ENCODE measurements at places on chromosomes 2 and 18.
A peak's percentile ranks its signal among the peaks of the same experiment; 100 is the strongest.

GRCh38 chr2:98697651-98698337, 33.1 kb downstream of the MGAT4A start:
- DNase-seq = no peak

DNA sequence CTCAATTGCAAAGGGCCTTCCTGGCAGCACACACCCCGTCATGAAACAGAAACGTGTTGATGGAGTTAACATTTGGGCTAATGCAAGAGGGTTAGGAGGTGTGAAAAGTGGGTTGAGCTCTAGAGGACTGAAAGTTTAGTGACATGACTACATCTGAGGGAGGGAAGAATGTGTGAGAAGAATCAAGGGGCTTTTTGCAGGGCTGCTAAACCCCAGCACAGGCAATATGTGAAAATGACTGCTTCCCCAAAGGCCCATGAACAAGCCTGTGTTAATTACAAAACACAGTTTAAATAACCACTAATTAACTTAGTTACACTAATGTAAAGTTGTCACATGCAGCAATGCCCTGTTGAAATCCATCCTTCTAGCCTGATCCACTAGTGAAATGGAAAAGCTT, 63.4 kb upstream of the PEX13 start:
- no peak for DNase-seq

DNA sequence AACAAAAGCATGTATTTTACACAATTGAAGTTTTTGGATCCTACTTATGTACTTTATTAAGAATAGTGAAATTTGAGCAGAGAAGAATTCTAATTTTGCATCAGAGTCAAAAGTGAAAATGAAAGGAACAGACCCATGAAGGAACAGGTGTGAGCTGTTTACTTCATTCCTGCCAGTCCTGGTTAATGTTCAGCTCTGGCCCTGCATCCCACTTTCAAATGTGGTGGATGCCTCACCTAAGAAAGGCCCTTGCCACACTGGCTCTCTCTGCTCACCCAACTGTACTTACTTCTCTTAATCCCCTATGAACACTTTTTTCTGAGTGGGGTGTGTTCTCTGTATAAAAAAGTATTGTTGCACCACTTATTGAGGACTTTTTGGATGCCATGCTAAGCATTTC, 22.2 kb downstream of the FAM110C start:
- no peak for DNase-seq

GRCh38 chr2:162073888-162074631, at the start of gene DPP4:
DPP4 (minus strand) TSS chr2:162074215; CDS start chr2:162073981, 234 bp downstream.
- DNase-seq = peak; percentile 84

DNA sequence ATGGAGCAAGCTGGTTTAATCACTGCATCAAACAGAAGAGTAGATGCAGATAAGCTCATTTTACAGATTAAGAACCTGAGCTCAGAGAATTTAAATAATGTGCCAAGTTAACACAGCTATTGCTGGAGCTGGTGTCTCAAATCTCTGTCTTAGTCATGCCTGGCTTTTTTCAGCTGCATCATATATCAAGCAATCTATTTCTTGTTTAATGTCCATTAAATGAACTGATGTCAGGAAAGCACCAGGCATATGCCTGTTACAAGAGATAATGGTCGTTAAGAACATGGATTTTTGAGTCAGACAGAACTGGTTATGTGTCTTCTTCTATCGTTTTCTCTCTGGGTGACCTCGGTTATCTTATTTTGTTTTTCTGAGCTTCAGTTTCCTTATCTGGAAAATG, 59.8 kb upstream of the AQP4 start:
- no peak for DNase-seq

- DNase-seq = peak; percentile 55
Measured at GRCh38 chr2:84388133-84388532, 70.9 kb downstream of the SUCLG1 start.

DNA sequence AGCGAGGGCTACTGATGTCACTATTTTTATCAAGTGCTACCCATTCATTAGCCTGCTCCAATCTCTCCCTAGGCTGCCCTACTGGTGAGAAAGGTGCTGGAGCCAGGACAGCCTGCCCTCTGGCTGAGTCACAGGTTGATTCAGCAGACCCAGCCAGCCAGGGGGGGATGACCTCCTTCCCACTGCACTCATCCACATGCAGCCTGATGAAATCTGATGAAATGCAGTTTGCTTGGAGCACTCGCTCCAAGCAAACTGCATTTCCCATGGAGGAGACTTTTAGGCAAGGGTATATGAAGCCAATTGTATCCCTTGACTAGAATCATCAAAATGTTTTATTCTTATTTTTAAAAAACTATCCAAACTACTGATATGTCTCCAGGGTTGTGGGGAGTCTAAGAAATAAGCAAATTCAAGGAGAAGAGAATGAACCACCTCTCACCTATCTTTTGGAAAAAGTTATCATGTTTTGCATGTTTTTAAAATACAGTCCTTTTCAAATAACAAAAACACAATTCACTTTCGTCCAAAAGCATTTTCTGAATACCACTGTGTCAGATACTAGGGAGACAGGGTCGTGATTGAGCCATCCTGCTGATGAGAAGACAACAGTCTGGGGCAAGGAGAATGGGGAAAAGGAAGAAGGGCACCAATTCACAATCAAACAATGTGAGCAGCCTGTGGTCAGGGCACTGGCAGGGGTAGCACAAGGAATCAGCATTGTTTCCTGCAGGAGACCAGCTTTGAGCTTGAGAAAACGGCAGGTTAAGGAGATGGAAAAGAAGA, 128.3 kb downstream of the AFF3 start:
- peak; percentile 98 for DNase-seq

DNA sequence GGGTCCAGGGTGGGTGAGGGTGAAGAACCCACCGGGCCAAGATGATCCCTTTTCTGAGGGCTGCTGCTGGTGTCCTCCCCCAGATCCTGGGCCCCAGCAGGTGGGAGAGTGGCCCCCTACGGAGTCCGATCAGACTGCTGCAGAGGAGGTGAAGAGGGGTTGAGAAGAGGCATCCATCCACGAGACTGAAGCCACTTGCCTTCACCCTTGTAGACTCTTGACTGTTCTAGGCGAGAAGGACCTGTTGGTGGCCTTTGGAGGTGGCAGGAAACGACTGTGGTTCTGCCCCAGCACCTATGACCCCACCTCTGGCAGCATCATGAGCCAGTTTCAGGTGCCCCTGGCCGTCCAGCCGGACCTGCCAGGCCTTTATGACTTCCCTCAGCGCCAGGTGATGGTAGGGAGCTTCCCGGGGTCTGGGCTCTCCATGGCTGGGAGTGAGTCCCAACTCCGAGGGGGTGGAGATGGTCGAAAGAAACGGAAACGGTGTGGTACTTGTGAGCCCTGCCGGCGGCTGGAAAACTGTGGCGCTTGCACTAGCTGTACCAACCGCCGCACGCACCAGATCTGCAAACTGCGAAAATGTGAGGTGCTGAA, 1.5 kb downstream of the TET3 start:
- no peak for DNase-seq

GRCh38 chr18:49869354-49869753, 56.0 kb upstream of the ACAA2 start:
- DNase-seq = no peak

- no peak for DNase-seq
Measured at GRCh38 chr18:9542924-9543323, 67.6 kb downstream of the RALBP1 start.

DNA sequence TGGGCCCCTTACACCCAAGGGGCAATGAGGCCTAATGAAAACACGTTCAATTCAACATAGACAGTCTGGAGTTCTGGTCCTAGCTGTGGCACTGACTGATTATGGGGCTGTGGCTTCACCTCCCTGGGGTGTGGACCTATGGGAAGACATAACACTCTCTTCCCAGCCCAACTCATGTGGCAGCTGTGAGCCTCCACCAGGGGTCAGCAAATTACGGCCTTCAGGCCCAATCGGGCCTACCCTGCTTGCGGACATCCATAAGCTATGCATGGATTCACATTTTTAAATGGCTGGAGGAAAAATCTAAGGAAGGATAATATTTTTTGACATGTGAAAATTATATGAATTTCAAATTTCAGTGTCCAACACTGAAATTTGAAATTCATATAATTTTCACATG, 101.3 kb downstream of the LOXHD1 start:
- DNase-seq = peak; percentile 39

DNA sequence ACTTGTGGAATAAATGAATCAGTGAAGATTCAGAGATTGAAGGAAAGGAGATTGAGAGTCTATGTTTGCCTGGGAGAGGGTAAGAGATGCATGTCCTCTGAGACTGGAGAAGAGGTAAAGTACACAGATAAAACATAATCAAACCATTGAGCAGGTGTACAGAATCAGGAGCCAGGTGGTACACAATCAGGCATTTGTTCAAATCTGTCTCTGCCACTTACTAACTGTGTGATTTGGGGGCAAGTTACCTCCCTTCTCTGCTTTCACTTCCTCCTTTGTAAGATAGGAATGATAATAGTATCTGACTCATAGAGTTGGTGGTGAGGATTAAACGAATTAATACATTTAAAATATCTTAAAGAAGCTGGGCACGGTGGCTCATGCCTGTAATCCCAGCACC, 94.0 kb downstream of the CDK15 start:
- DNase-seq = peak; percentile 44

DNA sequence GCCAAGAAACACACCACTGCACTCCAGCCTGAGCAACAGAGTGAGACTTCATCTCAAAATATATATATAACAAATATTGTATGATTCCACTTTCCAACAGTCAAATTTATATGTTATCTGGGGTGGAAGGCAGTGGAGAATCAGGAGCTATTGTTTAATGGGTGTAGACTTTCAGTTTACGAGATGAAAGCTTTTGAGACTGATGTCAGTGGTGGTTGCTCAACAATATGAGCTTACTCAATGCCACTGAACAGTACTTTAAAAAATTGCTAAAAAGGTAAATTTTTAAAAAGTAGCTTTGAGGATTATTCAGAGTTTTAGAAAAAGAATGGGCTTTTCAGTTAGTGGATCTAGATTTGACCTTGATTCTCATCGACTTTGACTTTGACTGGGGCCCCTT, 105.9 kb upstream of the ST6GAL2 start:
- peak; percentile 32 for DNase-seq

DNA sequence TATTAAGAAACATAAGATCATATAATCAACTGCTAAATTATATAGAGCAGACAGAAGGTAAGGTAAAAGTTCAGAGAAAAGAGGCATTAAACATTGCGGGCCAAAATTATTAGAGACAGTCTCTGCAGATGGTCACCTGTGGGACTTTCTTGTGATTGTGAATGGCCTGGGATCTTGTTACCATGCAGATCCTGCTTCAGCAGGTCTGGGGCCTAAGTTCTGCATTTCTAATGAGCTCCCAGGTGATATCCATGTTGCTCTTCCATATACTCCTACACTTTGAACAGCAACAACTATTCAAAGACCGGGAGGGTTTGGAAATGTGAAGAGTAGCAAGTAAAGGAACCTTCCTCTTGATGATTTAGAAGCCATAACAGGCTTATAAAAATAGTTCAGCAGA, 8.5 kb upstream of the ETAA1 start:
- DNase-seq = no peak

DNA sequence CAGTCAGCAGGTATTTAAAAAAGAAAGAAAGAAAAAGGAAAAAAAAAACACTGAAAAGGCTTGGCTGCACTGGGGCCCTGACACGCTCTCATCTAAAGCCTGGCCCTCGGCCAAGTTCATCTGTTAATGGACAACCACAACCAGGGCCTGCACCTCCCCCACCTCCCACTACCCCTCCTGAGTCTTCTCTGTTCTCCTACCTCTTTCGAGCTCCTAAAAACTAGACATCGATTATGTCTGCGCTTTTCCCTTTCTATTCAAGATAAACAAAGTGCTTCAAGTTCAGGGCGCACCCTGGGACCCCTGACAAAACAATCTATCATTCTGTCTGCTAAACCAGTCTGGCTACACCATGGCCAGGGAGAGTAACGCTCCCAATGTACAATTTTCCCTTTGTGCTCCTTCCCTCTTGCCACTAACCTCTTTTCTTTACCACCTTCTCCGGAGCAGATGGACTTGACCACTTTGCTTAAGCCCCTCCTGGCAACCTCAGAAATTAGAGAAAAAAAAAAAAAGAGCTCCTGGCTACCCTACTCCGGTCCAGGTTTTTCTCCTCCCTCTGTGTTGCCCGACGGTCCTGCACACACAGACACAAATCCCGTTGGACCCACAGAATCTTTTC, 22.7 kb downstream of the BCL11A start:
- no peak for DNase-seq

GRCh38 chr2:178315488-178315948, 121.2 kb downstream of the OSBPL6 start:
- DNase-seq = no peak

- DNase-seq = peak; percentile 81
Measured at GRCh38 chr18:63979409-63979920, 9.6 kb downstream of the SERPINB8 start.

DNA sequence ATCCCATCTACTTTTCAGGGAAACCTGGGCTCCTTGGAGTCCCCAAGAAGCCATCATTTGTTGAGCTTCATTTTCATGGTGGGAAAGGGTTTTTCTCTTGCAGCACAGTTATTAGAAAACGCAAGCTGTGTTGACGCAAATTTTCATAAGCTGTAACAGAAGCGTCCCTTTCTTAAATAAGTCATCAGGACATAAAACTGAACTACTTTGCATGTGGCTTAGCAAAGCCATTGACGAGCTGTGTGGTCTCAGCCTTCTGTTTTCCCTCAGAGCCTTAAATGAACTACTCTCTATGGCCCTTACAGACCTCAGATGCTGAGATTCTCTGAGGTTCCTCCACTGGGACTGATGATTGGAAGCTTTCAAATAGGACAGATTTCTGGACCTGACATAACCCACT, 85.1 kb downstream of the ARL4C start:
- no peak for DNase-seq

GRCh38 chr18:50424877-50425690, 50.2 kb downstream of the SKA1 start:
- no peak for DNase-seq

GRCh38 chr2:200172944-200173581, 133.4 kb upstream of the SPATS2L start:
- DNase-seq = peak; percentile 10

GRCh38 chr2:241868661-241869081, 858 bp upstream of the RTP5 start:
- no peak for DNase-seq

GRCh38 chr2:129239141-129239540, 740.3 kb upstream of the RAB6C start:
- no peak for DNase-seq

GRCh38 chr2:232490221-232491138, 2.8 kb upstream of the ECEL1 start:
- no peak for DNase-seq

GRCh38 chr2:10575609-10576280, 114.0 kb downstream of the NOL10 start:
- DNase-seq = peak; percentile 87

GRCh38 chr2:145399131-145399530, 879.2 kb upstream of the ZEB2 start:
- DNase-seq = no peak

DNA sequence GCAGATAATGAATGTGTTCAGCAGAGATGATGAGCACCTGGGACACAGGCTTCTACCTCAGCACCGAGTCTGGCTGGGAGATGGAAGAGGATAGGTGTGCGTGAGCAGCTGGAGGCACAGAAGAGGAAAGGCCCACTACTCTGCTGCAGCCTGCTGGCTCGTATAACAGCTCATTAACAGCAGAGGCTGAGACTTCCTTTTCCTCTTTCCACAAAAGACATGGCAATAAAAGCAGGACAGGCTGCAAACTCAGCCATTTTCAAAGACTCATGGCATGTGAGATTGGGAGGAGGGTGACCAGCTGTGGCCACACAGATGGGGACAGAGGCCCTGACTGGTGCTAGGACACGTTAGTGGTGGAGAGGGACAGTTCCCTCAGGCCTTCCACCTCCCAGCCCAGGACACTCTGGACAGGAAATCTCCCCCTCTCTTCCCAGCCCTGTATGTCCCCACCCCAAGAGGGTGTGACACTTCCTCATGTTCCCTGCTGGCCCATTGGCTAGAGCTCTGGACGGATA, 60.3 kb downstream of the CACNB4 start:
- DNase-seq = no peak

All from GM23248 (cell line).